ENCODE measurements at places on chromosomes 3 and 15.

GRCh38 chr3:117997201-117998049, 1037.2 kb downstream of the IGSF11 start:
- peak; percentile 12 for DNase-seq

DNA sequence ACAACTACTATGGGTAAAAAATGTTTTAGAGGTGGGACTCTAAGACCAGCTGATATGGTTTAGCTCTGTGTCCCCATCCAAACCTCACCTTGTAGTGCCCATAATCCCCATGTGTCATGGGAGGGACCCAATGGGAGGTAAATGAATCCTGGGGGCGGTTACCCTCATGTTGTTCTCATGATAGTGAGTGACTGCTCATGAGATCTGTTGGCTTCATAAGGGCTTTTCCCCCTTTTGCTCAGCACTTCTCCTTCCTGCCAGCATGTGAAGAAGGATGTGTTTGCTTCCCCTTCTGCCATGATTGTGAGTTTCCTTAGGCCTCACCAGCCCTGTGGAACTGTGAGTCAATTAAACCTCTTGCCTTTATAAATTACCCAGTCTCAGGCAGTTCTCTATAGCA, 45.7 kb downstream of the FAM98B start:
- DNase-seq, result no peak

GRCh38 chr3:105686278-105686897, 182.4 kb downstream of the CBLB start:
- peak; percentile 23 for DNase-seq

DNA sequence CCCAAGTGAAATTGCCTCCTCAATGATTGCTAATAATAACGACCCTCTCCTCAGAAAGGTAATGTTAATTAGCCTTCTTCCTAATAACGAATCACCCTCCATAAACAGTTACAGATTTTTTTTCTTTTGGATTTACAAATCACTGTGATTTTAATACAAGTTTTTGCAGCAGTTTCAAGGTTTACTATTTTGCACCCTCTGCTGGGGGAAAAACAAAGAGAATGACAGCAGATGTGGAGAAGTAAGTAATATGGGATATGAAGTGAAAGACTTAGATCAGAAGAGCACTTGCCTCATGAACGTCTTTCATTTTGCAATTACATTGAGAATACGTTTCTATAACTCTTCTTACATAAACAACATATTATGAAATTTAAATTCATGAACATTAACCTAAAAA, 16.1 kb upstream of the CNTN3 start:
- no peak for DNase-seq

DNA sequence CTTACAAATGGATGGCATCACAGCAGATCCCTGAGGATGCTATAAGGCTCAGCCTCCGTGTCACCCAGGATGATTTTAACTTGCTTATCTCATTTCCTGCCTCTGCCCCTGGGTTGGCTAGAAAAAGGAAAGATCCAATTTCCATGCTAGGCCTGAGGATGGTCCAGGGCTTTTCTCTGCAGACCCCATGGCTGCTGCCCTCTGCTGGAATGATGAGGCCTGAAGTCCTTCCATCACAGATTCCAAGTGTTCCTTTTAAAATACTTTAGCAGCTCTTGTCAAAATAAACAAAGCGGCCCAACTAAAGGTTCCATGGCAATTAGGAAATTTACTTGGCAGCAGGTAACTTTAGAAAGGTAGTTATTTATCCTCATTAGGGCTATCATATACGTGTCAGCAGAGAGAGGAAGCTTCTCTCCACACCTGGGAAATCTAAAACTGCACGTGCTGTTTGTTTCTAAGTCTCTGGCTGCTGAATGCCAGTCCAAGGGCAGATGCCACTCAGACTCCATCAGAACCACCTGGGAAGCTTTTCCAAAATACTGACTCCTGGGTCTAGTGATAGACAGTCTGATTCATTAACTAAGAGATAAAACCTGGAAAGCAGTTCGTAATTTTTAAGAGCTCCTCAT, 401.9 kb upstream of the IL12A start:
- DNase-seq, result peak; percentile 60

DNA sequence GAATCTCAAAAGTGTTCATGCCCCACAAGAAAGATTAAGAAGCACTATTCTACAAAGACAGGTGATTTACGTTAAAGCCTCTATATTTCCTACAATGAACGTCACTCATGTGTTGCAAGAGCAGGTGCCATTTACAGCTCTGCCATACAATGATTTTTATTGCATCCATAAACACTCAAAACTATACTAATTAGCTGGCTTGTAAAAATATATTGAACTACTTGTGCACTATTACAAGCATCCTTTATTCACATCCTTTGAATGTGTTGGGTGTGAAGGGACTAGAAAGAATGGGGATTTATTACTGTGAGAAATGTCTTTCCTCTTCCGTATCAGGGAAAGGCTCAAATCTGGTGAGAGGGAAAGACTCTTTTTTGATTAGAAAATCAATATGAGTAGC, 50.7 kb upstream of the C3orf49 start:
- DNase-seq, result no peak

GRCh38 chr3:10108091-10108490, at the start of gene FANCD2OS:
FANCD2OS (minus strand) TSS chr3:10108255; CDS start chr3:10104774, 3,481 bp downstream.
- no peak for DNase-seq

DNA sequence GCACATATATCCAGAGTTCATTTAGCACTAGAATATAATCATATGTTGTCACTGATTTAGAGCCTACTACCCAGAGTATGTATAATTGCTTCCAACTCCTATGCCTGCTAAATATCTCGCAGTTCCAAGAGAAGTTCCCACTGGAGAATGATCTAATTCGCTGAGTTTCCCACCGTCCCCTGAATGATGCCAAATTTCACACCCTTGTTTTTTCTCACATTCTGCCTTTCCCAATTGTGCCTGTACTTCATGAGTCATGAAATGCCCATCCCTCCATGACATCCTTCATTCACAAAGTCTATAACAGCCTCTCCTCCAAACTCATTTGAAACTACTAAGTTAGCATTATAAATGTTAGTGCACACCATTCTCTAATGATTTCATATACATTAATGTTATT, 177.2 kb downstream of the CBLB start:
- no peak for DNase-seq

DNA sequence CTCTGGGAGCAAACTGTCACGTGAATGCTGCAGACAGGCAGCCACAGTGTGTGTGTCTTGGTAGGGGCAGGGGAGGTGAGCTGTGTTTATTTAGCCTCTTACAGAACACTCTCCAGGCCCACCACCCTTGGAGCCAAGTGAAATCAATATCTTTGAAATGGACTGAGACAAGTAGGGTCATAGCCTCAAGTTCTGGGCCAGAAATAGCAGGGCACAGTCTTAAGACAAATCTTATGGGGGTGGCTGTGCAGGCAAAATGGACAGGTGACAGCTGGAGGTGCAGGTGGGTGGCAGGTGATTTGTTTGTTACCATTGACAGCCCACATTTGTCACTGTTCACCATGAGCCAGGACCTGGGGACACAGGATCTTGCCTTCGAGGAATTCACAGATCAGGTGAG, 93.6 kb upstream of the NMNAT3 start:
- no peak for DNase-seq

GRCh38 chr3:141380279-141380678, 12.0 kb downstream of the ZBTB38 start:
- no peak for DNase-seq

DNA sequence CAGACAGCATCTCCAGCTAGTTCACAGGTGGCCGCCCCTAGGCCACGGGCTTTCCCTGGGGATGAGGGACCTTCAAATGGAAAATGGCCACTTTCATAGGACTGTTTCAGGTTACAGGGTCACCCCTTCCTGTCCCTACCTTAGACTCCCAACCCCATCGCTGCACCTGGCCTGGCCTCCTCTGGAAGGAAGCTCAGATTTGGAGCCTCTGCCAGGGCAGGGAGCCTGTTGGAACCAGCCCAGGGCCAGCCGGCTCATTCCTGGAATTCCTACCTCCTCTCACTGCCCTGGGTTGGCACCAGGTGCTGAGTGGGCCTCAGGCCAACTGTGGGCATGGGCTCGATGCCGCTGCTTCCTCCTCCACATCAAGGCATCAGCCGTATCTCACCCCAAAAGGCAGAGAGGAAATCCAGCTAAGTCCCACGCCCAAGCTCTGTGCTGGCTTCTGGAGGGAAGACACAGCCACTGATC, 42.2 kb downstream of the KLHL25 start:
- peak; percentile 51 for DNase-seq

DNA sequence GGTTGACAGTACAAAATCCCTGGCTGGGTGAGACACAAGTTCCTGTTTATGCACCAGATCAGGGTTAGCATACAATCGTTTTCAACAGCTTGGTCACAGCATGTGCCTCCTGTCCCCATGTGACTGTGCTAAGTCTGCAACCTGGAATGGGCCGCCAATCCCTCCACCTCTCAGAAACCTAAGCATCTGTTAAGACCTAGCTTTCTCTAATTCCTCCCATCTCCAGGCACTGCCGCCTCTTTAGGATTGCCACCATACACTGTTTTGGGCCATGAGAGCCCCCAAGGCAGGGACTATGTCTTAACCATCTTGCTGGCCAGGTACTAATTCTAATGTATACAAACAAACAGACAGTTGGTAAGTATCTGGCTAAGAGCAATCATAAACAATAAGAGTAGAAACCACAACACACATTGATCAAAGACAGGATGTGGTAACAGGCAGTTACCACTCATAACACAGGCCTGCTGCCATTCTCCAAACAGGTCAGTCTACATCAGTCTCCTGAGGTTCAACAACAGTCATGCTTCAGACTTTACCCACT, 25.6 kb downstream of the SEC22C start:
- DNase-seq, result no peak

GRCh38 chr3:140134231-140134965, 199.4 kb downstream of the CLSTN2 start:
- DNase-seq, result no peak

DNA sequence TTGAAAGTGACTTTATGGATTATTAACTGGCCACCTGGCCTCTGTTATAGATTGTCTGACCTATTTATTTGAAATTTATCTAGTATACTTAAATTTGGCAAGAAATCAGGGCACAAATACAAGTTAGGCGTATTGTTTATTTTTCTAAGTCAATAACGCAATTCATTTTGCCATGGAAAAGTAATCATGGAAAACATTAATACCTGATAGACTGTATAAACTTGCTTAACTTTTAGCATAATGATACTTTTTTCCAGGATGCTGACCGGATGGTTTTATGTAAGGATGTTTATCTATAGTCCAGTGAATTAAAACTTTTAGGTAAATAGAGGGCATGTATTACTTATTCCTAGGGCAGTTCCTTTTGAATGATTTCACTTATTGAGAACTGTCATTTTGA, 20.2 kb downstream of the FNDC3B start:
- no peak for DNase-seq

- DNase-seq, result peak; percentile 25
These were observed 118.5 kb downstream of the MYLK start for GRCh38 chr3:123765475-123766128.

DNA sequence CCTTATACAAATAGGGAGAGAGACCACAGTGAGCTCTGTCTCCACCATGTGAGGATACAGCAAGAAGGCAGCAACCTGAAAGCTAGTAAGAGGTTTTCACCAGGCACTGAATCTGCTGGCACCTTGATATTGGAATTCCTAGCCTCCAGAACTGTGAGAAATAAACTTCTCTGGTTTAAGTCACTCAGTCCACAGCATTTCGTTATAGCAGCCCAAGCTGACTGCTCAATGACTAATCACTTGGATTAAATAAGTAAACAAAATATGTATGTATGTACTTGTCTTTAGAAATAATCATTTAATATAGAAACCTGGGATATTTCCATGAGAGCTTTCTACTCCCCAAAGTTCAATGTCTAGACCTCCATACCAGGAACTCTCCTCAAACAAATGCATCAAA, 162.0 kb downstream of the IMPG2 start:
- no peak for DNase-seq

- DNase-seq, result no peak
These were observed 3.8 kb upstream of the LIPC start for GRCh38 chr15:58427987-58428386.

DNA sequence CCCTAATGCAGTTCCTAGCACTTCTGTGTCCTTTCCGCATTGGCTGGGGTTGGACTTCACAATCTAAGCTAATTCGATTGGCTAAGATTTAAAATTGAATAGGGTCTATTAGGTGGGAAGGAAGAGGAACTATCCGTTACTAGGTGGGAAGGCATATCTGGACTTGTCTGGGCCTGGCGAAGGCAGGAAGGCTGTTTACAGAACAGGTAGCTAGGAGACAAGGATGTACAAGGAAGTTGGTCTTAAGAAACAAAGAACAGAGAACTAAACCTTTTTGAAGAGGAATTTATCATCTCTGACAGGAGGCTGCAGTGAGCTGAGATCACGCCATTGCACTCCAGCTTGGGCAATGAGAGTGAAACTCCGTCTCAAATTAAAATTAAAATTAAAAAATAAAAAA, 17.3 kb upstream of the ATG7 start:
- no peak for DNase-seq

All from HT-29 (cell line).